ENCODE measurements at places on chromosomes 4 and X. TPM values are rescaled to one million over a fixed set of nuclear protein-coding genes. Genes with fewer than 3 reads are reported as not detected.

The COX7B2 gene
- not detected for total RNA-seq

The MAGEB17 gene
- total RNA-seq = 0.11 TPM

The ADH7 gene
- not detected for total RNA-seq

The SPANXD gene
- total RNA-seq = not detected

The GLOD5 gene
- total RNA-seq = not detected
